H4 (cell line): ENCODE measurements at places on chromosomes 7 and 10.

DNA sequence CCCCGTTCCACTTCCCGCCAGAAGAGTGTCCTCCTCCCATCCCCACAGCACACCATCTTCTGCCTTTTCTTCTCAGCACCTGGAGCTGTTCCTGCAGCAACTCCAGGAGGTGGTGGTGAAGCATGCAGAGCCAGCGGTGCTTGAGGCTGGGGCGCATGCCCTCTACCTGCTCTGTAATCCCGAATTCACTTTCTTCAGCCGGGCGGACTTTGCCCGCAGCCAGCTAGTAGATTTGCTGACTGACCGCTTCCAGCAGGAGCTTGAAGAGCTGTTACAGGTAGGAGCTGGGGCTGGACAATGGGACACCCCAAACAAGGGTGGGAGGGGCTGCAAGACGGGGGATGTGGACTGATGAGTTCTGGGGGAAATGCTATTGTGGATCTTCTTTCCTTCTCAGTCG lies 19.1 kb upstream of the PVRIG start:
- DNase-seq = no peak

- DNase-seq = peak; percentile 8
Observed at GRCh38 chr10:18216482-18216881, 76.3 kb downstream of the CACNB2 start.

- DNase-seq = no peak
Observed at GRCh38 chr7:55348502-55348901, 16.6 kb upstream of the LANCL2 start.

DNA sequence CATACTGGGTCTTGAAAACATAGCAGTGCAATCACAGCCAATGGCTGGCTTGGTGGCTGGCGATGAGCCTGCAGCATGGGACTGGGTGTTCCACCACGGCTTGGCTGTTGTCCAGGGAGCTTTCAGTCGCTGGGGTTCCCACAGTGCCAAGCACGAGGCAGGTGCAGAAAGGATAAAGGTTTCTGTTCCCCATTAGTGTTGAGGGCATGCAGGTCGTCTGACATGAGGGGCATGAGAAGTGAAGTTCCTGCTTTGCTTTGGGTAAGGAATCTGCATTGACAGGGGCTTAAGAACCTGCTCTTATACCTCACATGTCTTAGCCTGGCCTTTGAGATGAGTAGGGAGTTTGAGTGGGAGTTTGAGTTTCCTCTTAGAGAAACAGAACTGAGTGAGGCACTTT lies 9.0 kb upstream of the CFTR start:
- DNase-seq = no peak

DNA sequence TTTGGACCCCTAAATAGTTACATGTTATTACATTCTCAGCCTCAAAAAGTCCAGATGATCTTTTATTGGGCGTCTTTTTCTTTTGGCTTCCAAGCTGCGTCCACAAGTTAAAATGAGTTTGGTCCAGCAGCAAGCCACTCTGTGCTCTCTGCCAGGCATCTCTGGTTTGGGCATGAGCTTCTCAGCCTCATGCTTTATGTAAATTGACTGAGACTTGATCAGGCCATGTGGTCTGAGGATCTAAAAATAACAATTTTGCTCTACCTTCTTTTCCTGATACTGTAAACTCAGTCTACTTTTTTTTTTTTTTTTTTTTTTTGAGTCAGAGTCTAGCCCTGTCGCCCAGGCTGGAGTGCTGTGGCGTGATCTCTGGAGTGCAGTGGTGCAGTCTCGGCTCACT lies 15.6 kb downstream of the GAD2 start:
- no peak for DNase-seq

GRCh38 chr10:15841696-15842095 lies 18.6 kb downstream of the MINDY3 start:
- no peak for DNase-seq

GRCh38 chr10:88127766-88128165 lies 264.3 kb downstream of the PTEN start:
- no peak for DNase-seq

- no peak for DNase-seq
Observed at GRCh38 chr10:35268323-35268722, 68.0 kb upstream of the CCNY start.

- DNase-seq = no peak
Observed at GRCh38 chr7:106057962-106058927, 53.9 kb downstream of the SYPL1 start.

DNA sequence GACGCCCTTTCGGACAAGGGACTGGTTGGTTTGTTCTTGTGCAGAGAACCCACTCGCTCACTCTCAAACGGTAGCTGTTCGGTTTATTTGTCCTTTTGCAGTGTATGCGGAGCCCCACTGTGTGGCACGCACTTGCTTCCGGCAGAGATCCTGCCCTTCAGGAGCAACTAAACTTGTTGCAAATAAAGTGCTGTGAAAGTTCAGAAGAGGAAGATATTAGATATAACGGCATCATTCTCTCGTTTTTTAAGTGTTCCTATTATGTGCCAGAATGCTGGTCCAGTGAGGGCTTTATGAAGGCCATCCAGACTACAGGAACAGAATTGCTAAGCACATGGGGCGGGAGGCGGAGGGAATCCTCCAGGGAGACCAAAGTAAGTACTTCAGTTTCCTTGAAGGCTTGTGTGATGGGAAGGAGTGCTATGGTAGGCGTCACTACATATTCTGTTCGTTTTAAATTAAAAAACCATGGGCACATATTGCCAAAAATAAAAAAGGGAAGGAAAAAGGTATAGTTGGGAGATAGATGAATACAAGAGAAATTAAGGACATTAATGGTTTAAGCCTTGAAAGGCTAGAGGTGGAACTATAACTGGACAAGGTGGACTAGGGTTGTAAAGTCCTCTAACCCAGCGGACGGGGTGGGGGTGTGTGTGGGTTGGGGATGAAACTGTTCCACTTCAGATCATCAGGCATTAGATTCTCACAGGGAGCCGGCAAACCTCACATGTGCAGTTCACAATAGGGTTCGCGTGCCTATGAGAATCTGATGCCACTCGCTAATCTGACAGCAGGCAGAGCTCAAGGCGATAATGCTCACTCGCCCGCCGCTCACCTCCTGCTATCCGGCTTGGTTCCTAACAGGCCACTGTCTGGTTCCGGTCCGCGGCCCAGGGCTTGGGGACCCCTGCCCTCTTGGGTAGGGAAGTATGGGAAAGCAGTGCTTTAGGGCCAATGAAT lies 704 bp upstream of the ERLIN1 start:
- peak; percentile 5 for DNase-seq

- peak; percentile 42 for DNase-seq
Observed at GRCh38 chr10:113362645-113363091, 190.2 kb upstream of the HABP2 start.

- DNase-seq = no peak
Observed at GRCh38 chr10:109025172-109025571, 898.1 kb downstream of the XPNPEP1 start.

DNA sequence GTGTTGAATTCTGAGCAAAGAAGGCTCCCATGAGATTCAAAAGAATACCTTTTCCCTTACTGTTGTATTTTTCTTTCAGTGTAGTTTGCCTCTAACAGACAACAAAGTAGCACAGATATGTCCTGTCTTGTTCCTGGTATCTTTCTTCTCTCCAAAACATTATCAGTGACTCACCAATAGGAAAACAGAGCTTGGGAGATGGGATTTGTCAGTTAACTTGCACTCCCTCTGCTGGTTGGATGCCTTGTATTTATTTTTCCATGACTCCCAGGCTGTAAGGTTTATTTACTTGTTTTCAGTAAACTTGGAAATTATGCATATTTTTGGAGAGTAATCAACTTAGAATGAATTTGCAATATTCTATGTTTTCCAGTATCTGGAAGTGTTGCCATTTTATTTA lies 129.7 kb downstream of the SAMD9 start:
- peak; percentile 57 for DNase-seq

- DNase-seq = no peak
Observed at GRCh38 chr7:41118486-41118885, 584.4 kb downstream of the INHBA start.

GRCh38 chr7:3682028-3682710 lies 381.1 kb downstream of the SDK1 start:
- no peak for DNase-seq

DNA sequence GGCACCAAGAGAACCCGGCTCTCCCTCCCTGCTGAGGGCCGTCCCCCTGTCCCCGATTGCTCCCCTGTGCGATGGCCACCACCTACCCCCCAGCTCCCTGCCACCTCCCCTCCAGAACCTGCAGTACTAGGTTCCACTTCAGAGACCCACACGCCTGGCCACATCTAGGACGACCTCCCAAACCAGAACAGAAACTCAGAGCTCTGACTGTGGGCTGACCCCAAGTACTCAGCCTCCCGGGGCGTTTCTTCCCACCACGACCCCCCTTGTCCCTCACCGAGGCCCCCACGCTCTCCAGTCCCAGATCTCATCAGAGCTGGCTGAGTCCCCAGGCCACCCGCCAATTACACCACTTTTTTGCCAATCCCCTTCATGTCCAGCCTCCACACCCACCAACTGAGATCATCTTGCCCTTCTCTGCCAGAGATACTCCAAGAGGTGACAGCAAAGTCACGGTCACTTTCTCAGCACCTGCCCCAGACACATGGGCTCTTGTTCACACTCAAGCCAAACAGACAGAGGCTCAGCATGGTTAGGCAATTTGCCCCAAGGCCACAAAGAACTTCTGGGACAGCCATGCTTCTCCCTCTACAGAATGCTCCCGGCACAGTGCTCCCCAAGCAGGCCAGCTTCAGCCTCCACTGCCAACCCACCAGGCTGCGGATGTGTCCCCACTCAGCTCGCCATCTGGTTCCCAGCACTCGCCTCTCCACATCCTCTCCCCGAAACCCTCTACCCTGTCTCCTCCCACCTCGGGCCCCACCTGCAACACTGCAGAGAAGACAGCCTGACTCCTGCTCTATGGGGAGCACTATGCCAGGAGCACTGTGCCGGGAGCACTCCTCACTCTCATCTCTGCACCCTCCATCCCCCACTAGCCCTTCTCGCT lies 4.7 kb downstream of the TMEM120A start:
- no peak for DNase-seq

DNA sequence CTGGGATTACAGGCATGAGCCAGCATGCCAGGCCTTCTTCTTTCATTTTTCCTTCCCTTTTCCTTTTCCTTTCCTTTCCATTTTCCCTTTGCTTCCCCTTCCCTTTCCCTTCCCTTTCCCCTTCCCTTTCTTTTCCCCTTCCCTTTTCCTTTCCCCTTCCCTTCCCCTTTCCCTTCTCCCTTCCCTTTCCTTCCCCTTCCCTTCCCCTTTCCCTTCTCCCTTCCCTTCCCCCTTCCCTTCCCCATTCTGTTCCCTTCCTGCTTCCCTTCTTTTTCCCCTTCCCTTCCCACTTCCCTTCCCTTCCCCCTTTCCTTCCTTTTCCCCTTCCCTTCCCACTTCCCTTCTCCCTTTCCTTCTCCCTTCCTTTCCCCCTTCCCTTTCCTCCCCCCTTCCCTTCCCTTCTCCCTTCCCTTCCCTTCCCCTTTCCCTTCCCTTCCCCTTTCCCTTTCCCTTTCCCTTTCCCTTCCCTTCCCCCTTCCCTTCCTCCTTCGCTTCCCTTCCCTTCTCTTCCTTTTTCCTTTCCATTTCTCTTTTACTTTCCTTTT lies 712.2 kb upstream of the POM121L12 start:
- no peak for DNase-seq

DNA sequence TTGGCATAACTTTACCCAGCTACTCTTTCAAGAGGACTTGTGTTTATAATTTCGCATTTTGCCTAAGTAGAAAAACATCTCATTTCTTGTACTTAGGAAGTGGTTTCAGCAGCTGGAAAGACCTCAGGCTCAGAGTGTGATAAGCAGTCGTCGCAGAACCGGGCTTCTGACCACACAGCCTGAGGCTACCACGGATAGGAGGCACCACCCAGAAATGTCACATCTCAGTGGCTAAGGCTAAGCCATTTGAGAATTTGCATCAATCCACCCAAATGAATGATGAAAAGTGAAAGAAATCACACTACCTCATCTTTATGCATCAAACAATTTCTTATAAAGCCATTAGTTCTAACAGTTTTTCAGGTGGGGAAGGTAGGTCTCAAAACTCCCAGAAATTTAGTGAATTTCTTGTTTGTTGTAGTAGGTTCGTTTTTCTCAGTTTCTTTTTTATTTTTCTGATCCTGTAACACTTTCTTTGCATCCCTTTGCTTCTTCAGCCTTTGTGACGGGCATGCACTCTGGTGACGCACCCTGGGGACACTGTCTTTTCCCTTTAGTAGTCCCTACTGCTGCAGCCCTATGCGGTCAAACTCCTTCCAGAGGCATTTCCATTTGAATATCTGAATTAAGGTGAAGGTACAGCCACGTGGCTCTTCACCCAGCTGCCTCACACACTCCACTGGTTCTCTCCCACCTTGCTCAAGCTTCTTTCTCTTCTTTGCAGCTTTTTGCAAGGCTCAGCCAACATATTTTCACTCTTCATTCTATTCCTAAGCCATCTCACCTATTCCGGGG lies 68.5 kb downstream of the MAP3K8 start:
- peak; percentile 67 for DNase-seq

DNA sequence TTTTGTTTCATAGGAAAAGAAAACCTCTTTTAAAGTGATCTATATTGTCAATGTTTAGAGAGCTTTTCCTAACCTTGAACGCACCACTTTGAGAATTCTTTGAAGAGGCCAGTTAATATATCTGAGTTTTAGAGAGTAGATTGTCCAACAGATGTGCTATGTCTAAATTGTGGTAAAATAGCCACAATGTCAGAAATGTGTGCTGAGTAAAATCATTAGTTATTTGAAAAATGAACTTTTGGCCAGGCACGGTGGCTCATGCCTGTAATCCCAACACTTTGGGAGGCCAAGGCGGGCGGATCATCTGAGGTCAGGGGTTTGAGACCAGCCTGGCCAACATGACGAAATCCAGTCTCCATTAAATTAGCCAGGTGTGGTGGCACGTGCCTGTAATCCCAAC lies 61.6 kb upstream of the KIAA1217 start:
- DNase-seq = no peak

DNA sequence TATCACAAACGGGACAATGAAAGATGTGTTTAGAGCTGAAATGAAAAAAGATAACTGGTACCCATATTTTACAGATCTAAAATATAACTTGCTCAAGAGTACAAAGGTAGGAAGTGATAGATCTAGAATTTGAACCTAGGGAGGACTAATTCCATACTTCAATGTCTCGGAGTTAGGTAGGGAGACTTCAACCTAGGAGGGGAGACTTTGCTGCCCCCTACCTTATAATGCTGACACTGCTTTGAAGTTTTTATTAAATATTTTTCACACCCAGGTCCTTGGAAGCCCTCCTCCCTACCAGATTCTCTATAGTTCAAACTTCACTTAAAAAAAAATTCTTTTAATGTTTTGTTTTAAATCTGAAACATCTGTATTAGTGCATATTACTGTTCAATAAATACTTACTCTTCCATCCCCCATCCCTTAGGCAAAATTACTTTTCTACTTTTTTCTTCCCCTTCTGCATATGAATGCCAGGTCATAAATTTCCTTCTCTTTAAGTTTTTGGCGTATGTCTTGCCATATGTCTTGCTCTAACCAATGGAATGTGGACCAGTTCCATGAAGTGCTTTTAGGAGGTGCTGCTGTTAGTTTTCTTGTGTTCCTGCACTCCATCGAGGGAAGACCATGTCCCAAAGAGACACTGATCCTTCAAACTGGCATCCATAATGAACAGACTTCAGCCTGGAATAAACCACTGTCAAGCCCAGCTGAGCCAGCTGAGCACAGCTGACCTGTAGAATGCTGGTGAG lies 57.8 kb downstream of the MICU1 start:
- no peak for DNase-seq
